ENCODE measurements at places on chromosomes 16 and 17.
A peak's percentile ranks its signal among the peaks of the same experiment; 100 is the strongest.

GRCh38 chr17:4189280-4189679, 46.3 kb downstream of the CYB5D2 start:
- DNase-seq, result no peak

DNA sequence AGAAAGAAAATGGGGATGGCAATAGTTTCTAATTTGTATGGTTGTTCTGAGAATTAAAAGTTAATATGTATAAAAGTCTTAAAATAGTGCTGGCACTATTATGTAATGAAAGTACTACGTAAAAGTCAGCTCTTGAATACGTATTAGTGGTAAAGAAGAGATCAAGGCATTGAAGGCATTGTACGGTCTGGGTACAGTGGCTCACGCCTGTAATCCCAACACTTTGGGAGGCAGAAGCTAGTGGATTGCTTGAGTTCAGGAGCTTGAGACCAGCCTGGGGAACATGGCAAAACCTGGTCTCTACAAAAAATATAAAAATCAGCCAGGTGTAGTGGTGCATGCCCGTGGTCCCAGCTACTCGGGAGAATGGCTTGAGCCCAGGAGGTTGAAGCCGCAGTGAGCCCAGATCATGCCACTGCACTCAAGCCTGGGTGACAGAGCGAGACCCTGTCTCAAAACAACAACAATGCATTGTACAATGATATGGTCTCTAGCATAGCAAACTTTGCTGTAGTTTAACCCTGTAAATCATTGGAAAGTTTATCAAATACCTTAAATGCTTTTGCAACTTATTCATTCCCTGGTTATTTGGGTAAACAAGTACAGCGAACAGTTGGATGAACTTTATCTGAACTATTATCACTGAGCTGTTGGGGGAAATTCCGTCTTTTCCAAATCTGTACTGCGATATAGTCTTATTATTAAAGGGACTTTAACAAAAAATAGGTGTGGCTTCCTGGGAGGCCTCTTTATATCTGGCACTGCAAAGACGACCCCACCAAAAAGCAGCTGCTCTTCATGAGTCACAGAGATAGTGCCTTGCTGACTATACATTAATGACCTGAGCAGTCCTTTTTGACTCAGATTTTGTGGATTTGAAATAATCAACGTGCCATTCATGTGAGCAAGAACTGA, 73.6 kb downstream of the GPRC5B start:
- no peak for DNase-seq

- no peak for DNase-seq
Observed at GRCh38 chr16:28313587-28313986, 21.3 kb downstream of the SBK1 start.

DNA sequence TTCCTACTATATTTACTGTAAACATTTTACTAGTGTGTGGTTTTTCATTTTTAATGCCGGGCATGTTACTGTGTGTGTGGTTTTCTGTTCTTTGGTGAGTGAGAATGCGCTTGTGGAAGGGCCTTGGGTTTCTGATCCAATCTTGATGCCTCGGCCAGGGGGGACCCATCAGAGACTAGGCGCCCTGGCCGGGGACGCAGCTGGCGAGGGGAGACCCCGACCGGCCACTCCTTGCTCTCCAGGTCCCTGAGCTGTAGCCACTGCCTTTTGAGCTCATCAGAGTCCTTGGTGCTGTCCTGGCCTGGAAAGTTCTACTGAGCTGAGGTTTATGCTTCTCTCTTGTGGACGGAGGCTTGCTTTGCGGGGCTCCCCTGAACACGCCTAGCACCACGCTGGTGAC, 37.5 kb downstream of the KIAA0513 start:
- DNase-seq, result no peak

GRCh38 chr16:30491744-30492308, 19.3 kb downstream of the ITGAL start:
- DNase-seq, result no peak

- DNase-seq, result no peak
Observed at GRCh38 chr17:57323391-57323790, 67.1 kb downstream of the MSI2 start.

GRCh38 chr17:27376637-27377547, 79.4 kb upstream of the KSR1 start:
- DNase-seq, result no peak

- DNase-seq, result no peak
Observed at GRCh38 chr16:60271025-60271771, 1537.1 kb upstream of the GOT2 start.

DNA sequence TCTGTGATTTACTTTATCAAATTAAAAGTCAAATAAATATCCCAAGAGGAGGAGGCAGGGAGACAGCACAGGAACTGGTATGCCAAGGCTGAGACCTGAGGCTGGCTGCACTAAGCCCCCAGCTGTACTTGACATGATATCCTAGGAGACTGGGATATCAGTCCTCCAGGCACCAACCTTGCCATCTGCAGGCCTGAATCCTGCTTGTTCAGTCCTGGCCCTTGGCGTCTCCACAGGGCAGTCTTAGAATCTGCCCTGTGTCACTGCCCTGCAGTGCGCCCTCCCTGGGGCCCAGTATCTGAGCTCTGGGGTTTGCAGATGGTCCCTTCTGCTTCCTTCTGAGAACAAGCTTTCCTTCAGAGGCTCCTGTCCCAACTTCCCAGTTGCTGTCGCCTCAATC, 75.9 kb downstream of the HS3ST3A1 start:
- no peak for DNase-seq

DNA sequence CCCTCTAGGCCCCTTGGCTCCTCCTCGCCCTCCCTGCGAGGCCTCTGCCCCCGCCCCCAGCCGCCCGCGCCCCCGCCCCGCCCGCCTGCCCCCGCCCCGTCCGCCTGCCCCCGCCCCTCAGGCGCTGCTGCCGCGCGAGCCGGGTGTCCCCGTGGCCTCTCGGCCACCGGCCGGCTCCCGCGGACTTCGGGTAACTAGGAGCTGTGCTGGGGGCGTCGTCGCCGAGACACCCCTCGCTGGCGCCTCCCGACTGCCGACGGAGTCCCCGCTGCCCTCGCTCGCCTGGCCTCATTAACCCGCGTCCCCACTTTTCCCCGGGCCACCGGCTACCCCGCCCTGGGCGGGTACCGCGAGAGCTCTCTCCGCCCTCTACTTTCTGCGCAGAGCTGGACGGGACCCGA, at the start of gene TLCD1:
TSS of gene TLCD1 (minus strand) at position 8 of the 401 bp plus-strand sequence. CDS start 136 bp downstream, outside the sequence.
- peak; percentile 33 for DNase-seq

DNA sequence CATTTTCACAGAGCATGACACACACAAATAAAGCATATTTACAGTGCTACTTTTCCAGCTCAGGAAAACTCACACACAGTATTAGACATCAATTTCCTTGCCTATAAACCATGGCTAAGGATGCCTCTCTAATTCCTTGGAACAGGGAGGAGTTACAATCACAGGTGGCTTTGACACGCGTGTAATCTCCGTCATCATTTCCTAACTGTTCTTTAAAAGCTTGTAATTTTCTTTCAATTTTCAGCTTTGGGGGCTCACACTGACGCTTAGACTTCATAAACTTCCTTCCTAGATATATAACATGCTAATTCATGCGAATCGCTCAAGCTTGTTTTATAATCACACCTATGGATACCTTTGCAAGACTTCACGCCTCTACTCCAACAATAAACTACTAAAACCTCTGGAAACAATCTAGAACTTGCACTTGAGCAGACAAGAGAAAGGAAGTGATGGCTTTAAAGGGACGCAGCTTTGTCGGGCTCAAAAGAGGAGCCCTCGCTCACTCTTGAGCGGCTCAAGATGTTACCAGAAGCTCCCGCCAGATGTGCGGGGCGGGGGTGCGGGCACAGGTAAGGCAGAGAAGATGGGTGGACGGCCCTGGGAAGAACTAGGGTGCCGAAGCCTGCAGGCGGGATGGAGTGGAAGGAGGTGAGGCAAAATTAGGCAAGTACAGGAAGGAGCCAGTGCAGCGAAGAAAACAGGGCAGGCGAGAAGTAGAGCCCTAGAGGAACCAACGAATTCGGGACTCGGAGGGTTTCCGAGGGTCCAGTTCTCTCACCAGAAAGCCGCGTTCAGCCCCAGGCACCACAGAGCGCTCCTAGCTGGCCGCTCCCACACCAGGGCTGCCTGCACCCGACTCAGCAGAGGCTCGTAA, 631 bp downstream of the RETREG3 start:
- DNase-seq, result no peak

- no peak for DNase-seq
Observed at GRCh38 chr16:84650062-84650991, 2.0 kb downstream of the KLHL36 start.

GRCh38 chr16:57677622-57678369, 9.7 kb downstream of the ADGRG3 start:
- no peak for DNase-seq

GRCh38 chr17:82938873-82939620, 99.2 kb upstream of the ZNF750 start:
- DNase-seq, result no peak

GRCh38 chr17:73343168-73343634, 31.4 kb upstream of the CDC42EP4 start:
- peak; percentile 82 for DNase-seq

- DNase-seq, result no peak
Observed at GRCh38 chr17:13209081-13209480, 191.3 kb upstream of the ELAC2 start.

GRCh38 chr17:33233811-33234177, 59.3 kb downstream of the ASIC2 start:
- DNase-seq, result no peak

- DNase-seq, result no peak
Observed at GRCh38 chr16:85600078-85600477, 13.0 kb upstream of the GSE1 start.

- no peak for DNase-seq
Observed at GRCh38 chr17:42026857-42027589, 7.1 kb downstream of the NKIRAS2 start.

DNA sequence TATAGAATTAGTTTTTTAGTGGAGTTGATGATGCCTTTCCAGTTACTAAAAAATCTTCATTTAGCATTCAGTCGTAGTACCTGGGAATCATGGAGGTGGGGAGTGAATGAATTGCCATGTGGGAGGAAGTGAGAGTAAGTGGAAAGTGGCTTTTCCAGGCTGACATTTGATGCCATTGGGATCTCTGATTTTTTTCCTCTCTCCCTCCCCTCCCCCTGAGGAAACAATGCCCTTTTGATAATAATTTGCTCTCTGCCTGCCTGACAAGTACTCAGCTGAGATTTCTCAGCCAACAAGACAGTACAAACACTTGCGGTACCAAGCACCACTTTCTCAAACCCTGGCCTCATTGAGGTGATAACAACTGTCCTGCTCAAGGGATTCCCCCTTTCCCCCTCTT, 2.2 kb downstream of the UBE2Z start:
- DNase-seq, result peak; percentile 60

DNA sequence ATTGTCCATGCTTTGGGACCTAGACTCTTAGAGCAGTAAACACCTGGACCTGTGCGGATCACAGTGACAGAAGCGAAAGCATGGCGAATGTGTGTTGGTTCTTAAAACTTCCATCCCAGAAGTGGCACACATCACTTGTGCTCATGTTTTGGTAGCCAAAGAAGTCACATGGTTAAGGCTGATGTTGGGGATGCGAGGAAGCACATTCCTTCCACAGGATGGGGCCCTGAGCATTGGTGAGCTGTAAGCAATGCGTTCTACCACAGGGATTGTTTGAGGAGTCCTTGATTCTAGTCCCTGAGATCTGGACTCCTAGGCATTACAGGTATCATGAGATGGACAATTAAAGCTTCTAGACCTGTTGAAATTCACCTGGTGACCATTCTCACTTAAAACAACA, 375.9 kb downstream of the UTP18 start:
- no peak for DNase-seq

DNA sequence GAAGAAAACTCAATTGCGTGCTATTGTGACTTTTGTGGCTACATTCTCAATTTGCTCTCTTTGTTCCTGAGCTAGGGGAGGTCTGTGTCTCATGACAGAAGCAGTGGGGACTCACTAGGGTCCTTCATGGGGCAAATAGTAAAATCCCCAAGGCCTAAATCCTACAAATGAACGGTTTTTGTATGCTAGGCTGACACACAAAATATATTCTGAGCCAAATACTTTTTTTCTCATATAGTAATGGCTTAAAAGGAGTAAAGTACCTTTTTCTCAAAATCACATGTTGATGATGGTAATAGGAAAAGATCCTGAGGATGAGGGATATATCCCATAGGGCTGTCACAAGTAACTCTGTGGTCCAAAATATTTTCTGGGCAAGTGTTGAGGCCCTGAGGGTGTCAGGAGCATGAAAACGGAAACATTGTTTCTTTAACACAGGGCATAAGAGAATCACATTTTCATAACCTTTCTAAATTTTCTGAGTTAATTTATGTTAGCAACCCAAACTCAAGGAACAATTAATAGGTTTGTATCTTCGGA, 77.5 kb upstream of the CNTNAP4 start:
- DNase-seq, result no peak

DNA sequence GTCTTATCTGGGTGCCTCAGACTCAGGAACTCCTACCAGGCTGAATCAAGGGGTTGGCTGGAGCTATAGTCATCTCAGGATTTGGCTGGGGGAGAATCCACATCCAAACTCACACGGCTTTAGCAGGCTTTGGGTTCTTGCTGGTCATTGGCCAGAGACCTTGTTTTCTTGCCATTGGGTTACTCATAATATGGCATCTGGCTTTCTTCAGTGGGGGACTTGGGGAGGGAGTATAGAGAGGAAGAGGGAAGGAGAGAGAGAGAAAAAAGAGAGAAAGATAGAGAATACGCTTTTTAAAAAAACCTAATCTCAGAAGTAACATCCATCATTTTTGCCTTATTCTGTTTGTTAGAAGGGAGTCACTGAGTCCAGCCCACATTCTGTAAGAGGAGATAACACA, 191.5 kb upstream of the SHISA6 start:
- no peak for DNase-seq

- DNase-seq, result no peak
Observed at GRCh38 chr17:82861393-82861775, 21.6 kb upstream of the ZNF750 start.

DNA sequence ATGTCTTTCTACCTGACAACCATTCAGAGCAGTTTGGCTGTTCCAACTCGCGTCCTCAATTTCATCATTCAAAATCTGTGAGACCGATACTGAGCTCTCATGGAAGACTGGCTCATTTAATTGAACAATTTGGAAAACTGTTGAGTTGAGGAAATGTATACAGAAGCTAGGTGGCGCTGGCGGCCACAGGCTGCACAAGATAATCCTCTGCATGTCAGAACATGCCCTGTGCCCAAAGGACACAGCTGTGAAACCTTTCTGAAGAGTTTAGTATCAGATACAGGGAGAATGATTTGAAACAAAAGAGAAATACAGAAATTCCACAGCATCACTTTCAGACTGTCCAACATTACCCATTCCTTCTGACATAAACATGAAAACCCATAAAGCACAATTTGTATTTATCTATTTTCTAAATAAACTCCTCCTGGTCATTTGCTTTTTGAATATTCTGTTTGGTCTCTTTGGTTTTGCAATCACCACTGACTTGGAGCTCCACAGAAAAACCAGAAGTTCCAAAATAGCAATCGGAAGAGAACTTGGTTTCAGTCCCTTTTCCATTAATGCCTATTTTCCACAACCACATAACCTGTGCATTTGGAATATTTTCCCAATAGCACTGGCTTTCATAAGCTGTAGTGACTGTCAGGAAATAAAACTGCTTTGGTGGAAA, 192.8 kb downstream of the MAP2K6 start:
- peak; percentile 85 for DNase-seq

DNA sequence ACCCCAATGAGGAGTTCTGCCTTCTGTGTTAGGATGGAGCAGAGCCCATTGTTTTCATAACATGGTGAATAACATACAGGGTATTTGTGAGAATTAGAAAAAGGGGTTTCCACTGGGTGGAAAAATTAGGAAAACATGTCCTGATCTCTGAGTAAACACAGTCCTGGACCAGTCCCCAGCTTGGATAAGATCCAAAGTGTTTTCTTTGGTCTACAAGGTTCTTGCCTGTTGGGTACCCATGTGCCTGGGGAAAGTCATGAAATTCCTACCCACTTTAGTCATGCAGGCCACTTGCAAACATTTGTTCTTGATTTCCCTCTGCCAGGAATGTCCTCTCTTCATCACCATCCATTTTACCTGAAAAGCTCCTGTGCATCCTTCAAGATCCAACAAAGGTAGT, 164.8 kb upstream of the DYNLRB2 start:
- no peak for DNase-seq
